ENCODE measurements at places on chromosomes 1 and 21.

DNA sequence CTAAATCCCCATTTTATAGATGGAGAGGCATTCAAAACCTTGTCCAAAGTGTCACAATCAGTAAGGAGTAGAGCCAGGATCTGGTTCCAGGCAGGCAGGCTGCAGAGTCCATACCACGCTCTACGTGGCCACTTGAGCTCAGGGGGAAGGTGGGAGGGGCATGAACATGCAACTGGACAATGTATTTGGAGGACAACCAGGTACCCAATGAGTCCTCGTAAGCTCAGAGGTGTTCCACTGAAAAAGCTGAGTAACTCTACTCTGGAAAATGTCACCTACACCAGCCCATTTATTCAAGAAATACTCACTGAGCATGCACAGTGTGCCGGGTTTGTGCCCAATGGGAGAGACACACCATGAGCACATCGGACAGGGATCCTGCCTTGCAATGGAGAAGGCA, 11.2 kb upstream of the GUCA2B start:
- DNase-seq, result no peak

DNA sequence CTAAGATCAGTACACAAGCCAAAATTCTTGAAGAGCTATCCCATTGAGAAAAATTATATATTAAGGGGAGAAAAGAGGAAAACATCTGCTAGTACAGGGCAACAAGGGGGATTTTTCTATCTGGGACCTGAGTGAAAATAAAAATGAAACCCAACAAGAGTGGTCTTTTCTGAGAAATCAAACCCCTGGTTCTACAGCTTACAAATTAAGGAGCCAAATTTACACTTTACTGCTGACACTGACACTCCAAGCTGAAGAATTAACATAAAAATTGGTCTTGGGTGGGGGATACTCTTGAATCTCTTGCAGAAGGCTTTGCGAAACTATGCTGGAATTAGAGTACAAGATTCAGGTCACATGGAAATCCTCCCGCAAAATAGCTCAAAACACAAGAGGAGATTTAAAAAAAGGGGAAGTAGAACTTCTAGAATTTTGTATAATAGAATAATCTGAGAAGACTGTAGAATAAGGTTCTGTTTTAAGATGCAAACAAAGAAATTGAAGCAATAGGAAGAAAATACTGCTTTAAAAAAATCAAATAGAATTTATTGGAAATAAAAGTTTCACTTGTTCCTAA, 32.1 kb upstream of the HSPA13 start:
- no peak for DNase-seq

DNA sequence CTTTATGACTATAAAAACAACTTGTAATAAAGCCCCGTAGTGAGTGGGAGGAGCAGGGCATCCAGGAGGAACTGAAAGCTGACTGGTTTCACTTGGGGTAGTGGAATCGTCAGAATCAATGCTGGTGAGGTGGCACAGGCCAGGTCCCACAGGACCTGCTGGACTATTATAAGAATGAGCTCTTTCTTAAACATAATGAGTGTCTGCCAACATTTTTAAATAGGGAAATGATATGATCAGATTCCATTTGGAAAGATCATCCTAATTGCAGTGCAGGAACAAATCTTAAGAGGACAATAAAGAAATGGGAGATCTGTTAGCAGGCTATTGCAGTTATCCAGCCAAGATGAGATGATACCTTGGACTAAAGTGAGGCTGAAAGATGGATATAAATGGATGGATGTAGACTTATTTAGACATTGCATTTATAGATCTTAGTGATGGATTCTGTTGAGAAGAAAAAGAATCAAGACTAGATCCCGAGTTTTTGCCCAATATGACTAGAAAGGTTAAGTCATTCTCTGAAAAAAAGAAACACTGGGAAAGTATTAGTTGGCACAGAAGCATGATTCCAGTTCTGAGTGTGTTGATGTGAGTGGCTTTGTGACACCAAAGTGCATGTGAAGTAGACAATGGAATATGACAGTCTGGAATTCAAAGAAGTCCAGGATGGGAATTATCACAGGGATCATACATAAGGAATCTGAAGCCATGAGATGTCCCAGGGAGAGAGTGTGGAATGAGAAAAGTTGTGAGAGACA, 153.3 kb upstream of the SGIP1 start:
- DNase-seq, result no peak

- DNase-seq, result no peak
Observed at GRCh38 chr1:40930174-40930964, 49.1 kb upstream of the CTPS1 start.

DNA sequence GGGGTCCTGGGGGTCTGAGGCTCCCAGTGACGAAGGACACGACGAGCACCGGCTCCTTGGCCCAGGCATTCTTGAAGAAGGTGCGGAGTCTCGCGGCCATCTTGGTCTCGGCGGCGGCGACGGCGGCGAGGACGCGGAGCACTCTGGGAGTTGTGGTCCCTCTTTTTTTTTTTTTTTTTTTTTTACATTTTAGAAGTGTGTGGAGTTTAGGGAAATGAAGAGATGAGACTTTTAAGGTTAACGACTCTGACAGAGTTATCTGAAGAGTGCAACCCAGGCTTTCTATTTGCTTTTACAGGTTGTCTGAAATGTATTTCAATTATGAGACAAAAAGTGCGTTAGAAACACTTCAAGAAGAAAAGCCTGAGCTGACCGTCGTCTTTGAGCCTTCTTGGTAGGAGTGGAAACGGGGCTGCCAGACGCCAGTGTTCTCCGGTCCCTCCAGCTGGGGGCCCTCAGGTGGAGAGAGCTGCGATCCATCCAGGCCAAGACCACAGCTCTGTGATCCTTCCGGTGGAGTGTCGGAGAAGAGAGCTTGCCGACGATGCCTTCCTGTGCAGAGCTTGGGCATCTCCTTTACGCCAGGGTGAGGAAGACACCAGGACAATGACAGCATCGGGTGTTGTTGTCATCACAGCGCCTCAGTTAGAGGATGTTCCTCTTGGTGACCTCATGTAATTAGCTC, 9.7 kb downstream of the OR2B11 start:
- DNase-seq, result no peak

GRCh38 chr1:89125913-89126580, at the start of gene GBP2:
GBP2 (minus strand) TSS chr1:89126114; CDS start chr1:89121966, 4,148 bp downstream.
- DNase-seq, result no peak

- DNase-seq, result peak; percentile 38
Observed at GRCh38 chr21:28516991-28517592, 475.6 kb downstream of the LTN1 start.

- no peak for DNase-seq
Observed at GRCh38 chr1:40255231-40255630, 2.8 kb upstream of the ZMPSTE24 start.

DNA sequence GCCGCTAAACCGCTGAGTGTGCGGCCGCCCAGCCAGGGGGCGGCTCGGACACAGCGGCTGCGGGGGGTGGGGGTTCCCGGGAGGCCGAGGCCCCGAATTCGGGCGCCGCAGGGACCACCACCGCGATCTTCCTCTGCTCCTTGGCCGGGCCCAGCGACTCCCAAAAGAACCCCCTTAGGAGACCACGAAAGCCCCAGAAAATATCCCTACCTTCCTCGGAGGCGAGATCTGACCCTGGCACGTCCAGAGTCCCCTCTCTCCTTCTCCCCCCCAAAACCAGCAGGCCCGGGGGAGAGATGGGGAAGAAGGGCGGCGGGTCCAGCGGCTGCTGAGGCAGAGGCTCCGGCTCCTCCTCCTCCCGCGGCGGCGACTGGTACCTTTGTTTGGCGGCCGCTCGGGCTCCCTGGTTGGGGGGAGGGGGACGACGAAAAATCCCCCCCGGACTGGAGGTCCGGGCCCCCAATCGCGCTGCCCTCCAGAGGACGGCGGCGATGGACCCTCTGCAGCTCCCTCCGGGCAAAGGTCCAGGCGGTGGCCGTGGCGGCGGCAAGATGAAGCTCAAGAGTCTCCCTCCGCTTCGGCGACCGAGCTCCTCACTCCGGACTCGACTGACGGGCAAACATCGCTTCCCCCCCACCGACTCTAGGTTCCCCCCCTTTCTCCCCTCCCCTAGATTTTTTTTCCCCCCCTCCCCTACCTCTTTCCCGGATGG, at the start of gene ARID4B:
TSS of gene ARID4B (minus strand) at position 621 of the 712 bp plus-strand sequence. CDS start 1,260 bp downstream, outside the sequence.
- DNase-seq, result no peak

Measured in T-helper 9 cell (primary cell).